Mesothelial cell of epicardium (in vitro differentiated cells): ENCODE measurements at places on chromosomes 5 and 9.
A peak's percentile ranks its signal among the peaks of the same experiment; 100 is the strongest.

DNA sequence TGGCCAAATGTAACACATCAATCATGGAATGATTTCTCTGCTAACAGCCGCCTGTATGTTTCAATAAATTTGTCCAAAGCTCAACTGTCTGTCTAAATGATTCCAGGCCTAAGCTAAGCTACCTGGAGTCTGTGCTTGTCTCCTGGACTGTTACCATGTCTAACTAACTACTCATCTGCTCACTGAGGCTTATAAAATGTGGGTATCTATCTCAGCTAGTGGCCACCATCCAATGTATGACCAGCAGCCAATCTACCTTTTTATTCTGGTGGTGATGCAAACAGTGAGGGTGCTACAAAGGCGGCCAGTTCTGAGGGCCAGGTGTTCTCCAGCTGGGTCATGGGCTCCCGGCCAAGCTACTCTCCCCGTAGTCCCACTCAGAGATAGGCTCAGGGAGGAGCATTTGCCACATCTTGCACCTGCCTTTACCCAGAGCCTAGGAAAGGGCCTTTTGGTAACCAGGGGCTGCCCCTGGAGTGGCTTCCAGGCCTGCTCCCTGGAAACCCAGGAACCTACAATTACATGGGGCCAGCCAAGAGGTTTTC lies 59.1 kb downstream of the PFDN1 start:
- H3K27me3 ChIP-seq: no peaks in the 10 kb centered on the region
- H3K36me3 ChIP-seq: peaks cover 5% of the 10 kb centered on the region
- no peak for DNase-seq
- peak overlapping the region; percentile 16 for H3K27ac ChIP-seq
- no peak overlapping the region for H3K4me3 ChIP-seq
- H3K4me1 ChIP-seq: peaks cover 30% of the 10 kb centered on the region

- peaks cover 4% of the 10 kb centered on the region for H3K36me3 ChIP-seq
- H3K27ac ChIP-seq: no peak overlapping the region
- no peak for DNase-seq
- no peaks in the 10 kb centered on the region for H3K4me1 ChIP-seq
- no peak overlapping the region for H3K4me3 ChIP-seq
These were observed 51.7 kb downstream of the UBAP1 start for GRCh38 chr9:34230556-34230955.

GRCh38 chr9:87725900-87726709 lies at the start of gene CTSL:
Gene CTSL, plus strand, starts transcription at chr9:87726119. Its CDS starts 1,485 bp downstream, at chr9:87727604.
- peaks cover 20% of the 10 kb centered on the region for H3K36me3 ChIP-seq
- H3K27ac ChIP-seq: peak within 1 kb of the TSS; percentile 95
- DNase-seq: peak; percentile 75
- H3K27me3 ChIP-seq: no peaks in the 10 kb centered on the region

DNA sequence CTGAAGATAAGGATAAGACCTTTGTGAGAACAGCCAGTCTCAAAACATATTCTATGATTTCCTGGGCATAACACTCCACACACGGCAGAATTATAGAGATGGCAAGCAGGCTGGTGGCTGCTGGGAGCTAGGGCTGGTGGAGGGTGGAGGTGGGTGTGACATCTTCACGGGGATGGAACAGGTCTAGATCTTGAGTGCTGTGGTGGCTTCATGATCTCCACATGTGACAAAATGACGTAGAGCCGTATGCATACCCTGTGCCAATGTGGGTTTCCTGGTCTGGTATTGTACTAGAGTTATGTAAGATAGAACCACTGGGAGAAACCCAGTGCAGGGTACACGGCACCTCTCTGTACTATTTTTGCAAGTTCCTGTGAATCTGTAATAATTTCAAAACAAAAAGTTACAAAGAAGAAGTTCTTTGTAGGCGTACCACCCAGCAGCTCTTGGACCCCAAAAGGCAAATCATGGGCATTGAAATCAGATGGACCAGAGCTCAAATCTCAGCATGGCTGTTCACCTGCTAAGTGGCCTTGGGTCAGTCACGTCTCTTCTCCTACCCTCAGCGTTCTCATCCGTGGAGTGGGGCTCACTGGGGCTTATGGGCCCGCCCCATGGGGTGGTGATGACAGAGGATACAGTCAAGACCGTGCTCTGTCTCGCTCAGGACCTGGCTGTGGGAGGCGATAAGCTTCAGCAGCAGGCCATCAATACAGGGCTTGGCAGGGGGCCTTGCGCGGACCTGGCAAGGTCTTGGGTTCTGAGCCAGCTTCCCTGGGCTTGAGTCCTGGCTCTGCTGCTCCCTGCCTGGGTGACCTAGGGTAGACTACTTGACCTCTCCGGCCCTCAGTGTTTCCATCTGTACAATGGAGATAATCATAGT lies 74.7 kb upstream of the UNC5A start:
- H3K4me1 ChIP-seq: peaks cover 18% of the 10 kb centered on the region
- peak; percentile 12 for DNase-seq
- no peak overlapping the region for H3K4me3 ChIP-seq
- peaks cover 68% of the 10 kb centered on the region for H3K27me3 ChIP-seq

- no peaks in the 10 kb centered on the region for H3K27me3 ChIP-seq
- no peaks in the 10 kb centered on the region for H3K36me3 ChIP-seq
- no peak overlapping the region for H3K4me3 ChIP-seq
- H3K27ac ChIP-seq: peak overlapping the region; percentile 25
- H3K4me1 ChIP-seq: peaks cover 4% of the 10 kb centered on the region
These were observed 59.8 kb upstream of the POU5F2 start for GRCh38 chr5:93800988-93801811.

GRCh38 chr9:96137671-96138429 lies 164.1 kb downstream of the HSD17B3 start:
- no peak for DNase-seq
- peaks cover 11% of the 10 kb centered on the region for H3K27me3 ChIP-seq
- no peak overlapping the region for H3K27ac ChIP-seq
- H3K36me3 ChIP-seq: no peaks in the 10 kb centered on the region
- H3K4me1 ChIP-seq: peaks cover 18% of the 10 kb centered on the region
